Osteoblast (primary cell): ENCODE measurements at places on chromosomes 5 and 9.

- DNase-seq: no peak
Measured at GRCh38 chr9:71928376-71928775, 16.9 kb downstream of the C9orf85 start.

DNA sequence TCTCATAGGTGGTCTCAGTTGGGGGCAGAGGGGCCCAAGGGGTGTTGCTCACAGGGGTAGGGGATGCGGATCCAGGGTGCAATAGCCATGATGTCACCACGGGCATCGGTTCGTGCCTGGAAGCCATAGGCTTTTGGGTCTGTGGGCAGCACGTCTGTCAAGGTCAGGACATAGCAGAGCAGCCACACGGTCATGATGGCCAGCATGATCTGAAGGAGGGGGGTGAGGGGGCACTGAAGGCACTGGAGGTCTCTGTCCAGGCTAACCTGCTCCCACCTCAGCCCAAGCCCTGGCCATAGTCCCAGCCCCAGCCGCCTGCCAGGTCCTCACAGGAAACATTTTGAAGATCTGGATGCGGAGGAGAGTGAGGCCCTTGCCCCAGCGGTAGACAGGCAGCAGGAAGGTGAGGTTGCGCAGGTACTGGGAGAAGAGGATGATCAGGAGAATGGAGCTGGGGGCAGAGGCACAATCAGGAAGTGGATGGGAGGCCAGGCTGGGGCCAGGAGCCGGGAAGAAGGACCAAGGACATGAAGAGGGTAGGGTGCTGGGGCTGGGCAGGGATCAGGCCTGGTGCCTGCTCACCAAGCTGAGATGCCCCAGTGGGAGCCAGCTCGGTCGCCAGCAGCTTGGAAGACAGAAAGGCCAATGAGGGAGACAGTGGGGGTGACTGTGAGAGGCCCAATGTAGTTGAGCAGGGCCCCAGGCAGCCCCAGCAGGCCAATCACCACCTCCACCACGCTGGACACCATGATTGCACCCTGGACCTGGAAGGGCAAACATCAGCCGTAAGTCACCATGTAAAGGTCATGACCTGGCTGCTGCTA, 3.3 kb downstream of the SLC23A1 start:
- peak; percentile 79 for DNase-seq

- peak; percentile 89 for DNase-seq
Measured at GRCh38 chr9:130243015-130243881, 22.3 kb upstream of the HMCN2 start.

- no peak for DNase-seq
Measured at GRCh38 chr9:1606253-1606652, 408.9 kb upstream of the SMARCA2 start.

DNA sequence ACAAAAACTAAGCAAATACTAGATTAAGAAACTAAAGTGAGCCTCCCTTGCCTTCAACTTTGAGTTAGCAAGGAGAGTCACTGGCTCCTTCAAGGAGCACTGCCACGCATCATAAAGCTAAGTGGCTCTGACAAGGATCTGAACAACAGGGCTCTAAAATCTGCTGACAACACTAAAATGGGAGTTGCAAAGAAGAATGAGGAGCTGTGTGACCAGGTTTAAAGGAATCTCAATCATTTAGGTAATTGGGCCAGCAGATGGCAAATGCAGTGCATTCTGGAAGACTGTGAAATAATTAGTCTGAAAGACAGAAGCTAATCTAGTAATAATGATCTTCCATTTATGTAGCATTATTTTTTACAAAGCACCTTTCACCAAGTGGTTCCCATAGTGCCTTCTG, 297.0 kb upstream of the TAS2R1 start:
- no peak for DNase-seq
